Activated naive CD8-positive, alpha-beta T cell treated with anti-CD3 and anti-CD28 coated beads, Interleukin-2, amount 10 ng/mL, durations not matched to agents 7 days and 5 days (primary cell): ENCODE measurements at places on chromosomes 7 and 10. TPM values are rescaled to one million over a fixed set of nuclear protein-coding genes. Genes with fewer than 3 reads are reported as not detected.
A peak's percentile ranks its signal among the peaks of the same experiment; 100 is the strongest.

- DNase-seq, result no peak
Measured at GRCh38 chr7:143346018-143346417, 16.5 kb downstream of the FAM131B start.

DNA sequence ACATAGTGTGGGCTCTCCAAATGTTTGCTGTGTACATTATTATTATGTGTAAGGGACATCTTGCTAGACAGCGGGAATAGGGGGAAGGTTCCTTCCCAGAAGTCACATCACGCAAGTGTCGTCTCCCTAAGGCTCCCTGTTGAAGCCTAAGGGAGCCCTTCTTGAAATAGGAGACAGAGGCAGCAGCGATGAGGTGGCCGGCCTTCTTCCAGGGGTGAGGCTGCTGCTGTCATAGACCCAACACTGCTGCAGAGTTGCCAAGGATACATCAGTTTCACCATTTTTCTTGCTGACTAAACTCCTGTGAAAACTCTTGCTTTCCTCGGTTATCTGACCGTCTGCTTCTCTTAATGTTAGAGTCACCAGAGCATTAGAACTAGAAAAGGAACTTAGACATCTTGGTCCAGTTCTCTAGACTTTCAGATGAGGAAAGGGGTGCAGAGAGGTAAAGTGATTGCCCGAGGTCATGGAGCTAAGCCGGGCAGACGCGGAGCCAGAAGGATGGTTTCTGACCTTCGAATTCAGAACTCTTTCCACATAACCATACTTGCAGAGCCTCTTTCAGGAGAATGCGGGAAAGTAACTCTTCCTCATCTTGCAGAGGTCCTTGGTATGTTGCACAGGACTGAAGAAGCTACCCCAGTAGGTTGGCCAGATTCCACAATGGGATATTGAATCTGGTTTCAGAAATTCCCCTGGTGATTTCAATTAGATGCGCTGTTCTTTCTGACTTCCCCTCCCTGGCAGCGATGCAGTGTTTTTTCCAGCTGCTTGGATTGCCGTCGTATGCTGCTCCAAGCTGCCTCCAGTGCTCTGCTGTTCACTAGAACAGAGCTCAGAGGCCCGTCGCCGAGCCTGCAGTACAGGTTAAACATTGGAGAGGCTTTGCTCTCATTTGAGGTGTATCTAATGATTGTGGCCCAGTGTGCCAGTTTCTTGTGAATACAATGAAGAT, 217.1 kb downstream of the CAMK1D start:
- no peak for DNase-seq

DNA sequence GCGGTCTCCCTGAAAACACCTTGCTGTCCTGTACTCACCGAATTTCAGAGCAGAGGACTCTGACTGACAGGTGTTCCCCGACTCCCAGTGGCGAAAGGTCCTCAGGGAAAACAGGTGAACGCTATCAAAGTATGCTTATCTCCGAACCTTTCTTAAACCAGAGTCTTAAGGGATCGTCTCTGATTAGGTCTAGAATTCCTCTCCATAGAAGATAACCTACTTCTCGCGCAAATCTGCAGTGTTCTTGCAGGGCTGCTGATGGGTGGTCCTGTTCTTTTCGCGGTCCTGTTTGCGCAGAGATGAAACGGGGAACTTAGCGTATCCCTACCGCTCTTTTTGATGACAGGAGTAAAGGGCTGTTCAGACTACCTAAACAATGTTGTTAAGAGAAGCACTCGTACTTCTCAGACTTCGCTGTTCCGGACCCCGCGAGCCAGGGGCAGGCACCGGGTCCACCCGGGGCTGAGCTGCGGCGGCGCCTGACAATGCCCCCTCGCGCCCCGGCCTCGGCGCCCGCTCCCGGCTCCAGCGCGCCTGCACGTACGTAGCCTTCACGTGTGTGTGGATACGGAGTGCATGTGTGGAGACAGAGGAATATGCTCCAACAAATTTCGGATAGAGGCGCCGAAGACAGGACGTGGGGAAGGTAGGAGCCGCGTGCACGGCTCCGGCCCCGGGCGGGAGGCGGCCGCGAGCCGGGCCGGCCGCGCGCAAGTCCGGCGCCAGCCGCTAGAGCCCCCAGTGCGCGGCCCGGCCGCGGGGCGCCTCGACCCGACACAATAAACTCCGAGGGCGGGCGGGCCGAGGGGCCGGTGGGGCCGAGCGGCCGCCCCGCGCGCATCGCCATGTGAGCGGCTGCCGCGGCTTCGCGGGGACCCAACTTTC, 766 bp upstream of the ZMYND11 start:
- DNase-seq, result peak; percentile 68

Gene MBL2
- total RNA-seq, result not detected

Gene PRSS37
- not detected for total RNA-seq

GRCh38 chr10:47038881-47039561, 127.8 kb downstream of the PTPN20 start:
- DNase-seq, result peak; percentile 8

GRCh38 chr10:12675186-12675585, 325.8 kb downstream of the CAMK1D start:
- no peak for DNase-seq
